RPMI7951 (cell line): ENCODE measurements at places on chromosomes 11 and 22. TPM values are rescaled to one million over a fixed set of nuclear protein-coding genes. Genes with fewer than 3 reads are reported as not detected.
A peak's percentile ranks its signal among the peaks of the same experiment; 100 is the strongest.

PATZ1 gene
- 4.4 and 5.2 TPM in 2 replicates for total RNA-seq

DNA sequence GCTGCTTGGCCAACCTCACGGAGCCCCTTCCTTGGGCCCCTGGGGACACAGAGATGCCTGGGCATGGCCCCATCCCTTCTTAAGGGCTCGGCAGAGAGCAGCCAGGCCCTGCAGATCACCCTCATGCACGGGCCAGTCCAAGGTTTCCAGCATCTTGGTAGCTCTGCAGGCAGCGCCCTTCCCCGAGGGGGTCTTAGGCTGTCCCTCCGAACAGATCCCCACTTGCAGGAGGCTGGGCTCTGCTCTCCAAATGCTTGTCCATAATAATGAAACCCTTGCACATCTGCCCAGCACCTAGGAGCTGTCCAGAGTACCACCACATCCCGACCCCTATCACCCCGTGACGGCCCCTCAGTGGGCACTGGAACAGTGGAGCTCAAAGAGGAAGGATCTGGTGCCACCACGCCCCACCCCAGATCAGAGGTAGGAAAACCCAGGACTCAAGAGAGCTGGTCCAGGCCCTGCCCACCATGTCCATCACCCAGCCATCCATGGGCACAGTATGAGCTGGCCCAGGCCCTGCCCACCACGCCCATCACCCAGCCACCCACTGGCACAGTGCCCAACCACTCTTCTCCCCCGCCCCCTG lies 92.5 kb upstream of the PRR5 start:
- DNase-seq, result no peak

DNA sequence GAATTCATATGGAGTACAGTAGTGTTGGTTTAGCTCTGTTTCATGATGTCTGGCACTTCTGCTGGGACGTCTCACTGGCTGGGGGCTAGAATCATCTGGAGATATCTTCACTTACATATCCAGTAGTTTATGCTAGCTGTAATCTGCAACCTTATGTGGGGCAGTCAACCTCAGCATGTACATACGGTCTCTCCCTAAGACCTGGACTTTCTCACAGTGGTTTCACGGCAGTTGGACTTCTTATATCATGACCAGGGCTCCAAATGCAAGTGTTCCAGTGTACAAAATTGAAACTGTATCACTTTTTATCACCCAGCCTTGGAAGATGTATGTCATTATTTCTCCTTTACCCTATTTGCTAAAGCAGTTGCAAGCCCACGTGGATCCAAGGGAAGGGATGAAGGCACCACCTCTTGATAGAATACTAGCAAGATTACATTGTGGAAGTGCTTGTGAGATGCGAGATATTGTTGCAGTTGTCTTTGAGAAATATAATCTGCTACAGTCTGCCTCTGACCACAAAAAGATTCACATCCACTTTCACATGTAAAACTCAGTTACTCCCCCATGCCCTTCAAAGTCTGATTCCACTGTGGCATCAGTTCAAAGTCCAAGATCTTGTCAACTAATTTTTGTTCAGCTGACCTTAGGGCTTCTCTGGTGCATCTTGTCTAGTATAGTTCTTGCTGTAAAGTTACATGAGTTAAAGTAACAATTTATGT lies 316.6 kb upstream of the NCAM1 start:
- no peak for DNase-seq

DNA sequence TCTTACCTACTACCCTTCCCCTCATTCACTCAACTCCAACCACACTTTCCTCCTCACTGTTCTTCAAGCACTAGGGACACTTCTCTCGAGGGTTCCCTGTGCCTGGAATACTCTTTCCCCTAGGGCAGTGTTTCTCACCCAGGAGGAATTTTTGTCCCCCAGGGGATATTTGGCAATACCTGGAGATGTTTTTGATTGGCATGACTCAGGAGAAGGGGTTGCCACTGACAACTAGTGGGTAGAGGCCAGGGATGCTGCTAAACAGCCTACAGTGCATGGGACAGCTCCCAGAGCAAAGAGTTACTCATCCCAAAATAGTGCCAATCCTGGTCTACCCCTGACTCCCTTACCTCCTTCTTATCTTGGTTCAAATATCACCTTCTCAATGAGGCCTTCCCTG lies 40.0 kb downstream of the BTG4 start:
- no peak for DNase-seq

- DNase-seq, result peak; percentile 39
These were observed 2.2 kb downstream of the NCAM1 start for GRCh38 chr11:112963368-112963955.

- no peak for DNase-seq
These were observed 16.9 kb downstream of the MYO7A start for GRCh38 chr11:77144857-77145428.

DNA sequence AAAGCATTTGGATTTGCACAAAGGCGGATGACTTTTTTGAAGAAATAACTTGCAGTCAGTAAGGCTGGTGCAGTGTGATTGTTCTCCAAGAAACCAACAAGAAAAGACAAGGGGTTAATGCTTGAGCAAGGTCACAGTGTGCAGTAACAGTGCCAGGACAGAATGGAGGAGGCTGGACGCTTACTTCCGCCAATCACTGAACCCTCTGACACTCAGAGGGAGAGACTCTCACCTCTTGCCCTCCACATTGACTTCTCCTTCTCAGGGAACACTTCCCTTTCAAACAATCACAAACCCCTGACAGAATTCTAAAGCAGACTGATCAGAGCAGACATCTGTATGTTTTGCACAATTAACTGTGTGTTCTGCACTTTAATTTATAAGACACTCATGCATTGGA lies 228.4 kb downstream of the BLID start:
- DNase-seq, result no peak

- no peak for DNase-seq
These were observed 10.0 kb upstream of the PKNOX2 start for GRCh38 chr11:125154378-125155099.

SEC14L2 gene
- 9.7 and 15.3 TPM in 2 replicates for total RNA-seq

HTR3A gene
- total RNA-seq, result not detected in 2 replicates

- peak; percentile 77 for DNase-seq
These were observed 11.2 kb upstream of the PPP2R1B start for GRCh38 chr11:111777094-111778046.

SLC43A3 gene
- total RNA-seq, result 58.4 and 64.5 TPM in 2 replicates

DNA sequence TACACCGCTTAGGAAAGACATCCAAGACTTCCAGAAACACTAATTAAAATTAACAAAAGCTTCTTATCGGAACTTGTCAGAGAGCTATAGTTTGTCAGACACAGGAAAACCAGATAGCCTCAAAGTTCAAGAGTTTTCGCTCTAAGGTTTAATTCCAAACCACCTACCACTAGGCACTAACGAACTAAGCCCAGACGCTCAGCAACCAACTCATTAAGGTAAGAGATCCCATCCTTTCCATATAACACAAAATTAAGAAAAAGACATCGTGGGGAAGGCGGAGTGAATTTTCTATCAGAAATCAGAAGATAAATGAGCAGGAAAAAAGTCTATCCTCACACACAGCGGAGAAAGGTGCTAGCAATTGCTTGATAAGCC lies 382 bp downstream of the IMMP1L start:
- DNase-seq, result no peak

GRCh38 chr11:85988780-85989179 lies 80.1 kb downstream of the PICALM start:
- no peak for DNase-seq

- no peak for DNase-seq
These were observed 119.5 kb downstream of the APOL5 start for GRCh38 chr22:35837101-35837727.

GRCh38 chr11:60761436-60762190 lies 4.9 kb downstream of the MS4A15 start:
- no peak for DNase-seq

- peak; percentile 67 for DNase-seq
These were observed 9.9 kb downstream of the PCSK7 start for GRCh38 chr11:117221775-117222517.

- DNase-seq, result no peak
These were observed 26.5 kb downstream of the OTOG start for GRCh38 chr11:17573526-17573925.

- no peak for DNase-seq
These were observed 47.1 kb downstream of the EHF start for GRCh38 chr11:34667810-34668582.

DNA sequence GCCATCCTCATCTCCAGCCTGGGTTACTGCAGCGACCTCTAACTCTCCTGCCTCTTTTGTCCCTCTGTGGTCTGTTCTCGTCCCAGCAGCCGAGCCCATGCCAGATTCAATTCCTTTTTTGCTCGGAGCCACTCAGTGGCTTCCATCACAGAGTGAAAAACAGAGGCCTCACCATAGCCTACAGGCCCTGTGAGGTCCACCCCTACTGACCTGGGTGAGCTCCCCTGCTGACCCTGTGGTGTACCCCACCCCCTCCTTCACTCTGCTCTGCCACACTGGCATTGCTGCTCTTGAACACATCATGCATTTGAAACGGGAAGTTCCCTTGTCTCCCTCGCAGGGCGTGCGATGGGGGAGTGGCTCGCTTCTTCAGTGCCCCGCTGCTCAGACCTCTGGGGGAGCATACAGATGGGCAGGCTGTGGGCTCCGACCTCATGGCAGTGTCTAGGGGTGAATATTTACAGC lies 2.1 kb downstream of the AIP start:
- no peak for DNase-seq

- peak; percentile 53 for DNase-seq
These were observed 10.0 kb upstream of the CCDC83 start for GRCh38 chr11:85845124-85845631.

GRCh38 chr11:107733518-107733917 lies 21.7 kb upstream of the SLN start:
- no peak for DNase-seq

DNA sequence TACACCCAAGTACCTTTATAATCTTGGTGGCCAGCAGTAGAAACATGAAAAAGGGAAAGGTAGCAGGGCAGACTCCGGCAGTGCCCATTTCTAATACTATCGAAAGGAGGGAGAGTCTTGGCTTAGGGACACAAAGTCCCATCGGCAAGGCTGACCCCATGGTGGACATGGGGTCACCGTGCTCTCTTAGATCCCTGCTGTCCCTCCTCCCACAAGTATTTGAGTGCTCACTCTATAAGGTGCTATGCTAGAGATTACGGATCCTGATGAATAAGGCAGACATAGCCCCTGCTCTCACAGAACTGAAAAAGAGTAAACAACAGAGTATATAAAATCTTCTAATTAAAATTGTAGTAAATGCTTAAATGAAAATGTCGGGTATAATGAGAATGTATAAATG lies 172.4 kb upstream of the PITPNB start:
- DNase-seq, result no peak

TSGA10IP gene
- total RNA-seq, result not detected in 2 replicates

DNA sequence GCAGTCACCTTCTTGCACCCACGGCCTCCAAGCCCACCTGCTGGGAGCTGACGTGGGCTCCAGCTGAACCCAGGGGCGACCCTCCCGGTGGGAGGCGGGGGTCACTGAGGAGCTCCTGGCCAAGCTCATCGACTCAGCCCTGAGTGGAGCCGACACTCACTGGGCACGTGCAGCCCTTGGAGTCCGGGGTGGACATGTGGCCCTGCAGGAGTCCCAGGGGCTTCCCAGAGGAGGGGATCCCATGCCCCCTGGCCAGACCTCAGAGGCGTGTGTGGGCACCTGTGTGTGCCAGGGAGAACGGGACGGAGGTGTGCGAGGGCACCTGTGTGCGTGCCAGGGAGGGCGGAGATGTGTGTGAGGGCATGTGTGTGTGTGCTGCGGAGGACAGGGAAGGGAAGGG lies 20.8 kb upstream of the BRSK2 start:
- no peak for DNase-seq
